ENCODE measurements at places on chromosomes 2 and 18.

DNA sequence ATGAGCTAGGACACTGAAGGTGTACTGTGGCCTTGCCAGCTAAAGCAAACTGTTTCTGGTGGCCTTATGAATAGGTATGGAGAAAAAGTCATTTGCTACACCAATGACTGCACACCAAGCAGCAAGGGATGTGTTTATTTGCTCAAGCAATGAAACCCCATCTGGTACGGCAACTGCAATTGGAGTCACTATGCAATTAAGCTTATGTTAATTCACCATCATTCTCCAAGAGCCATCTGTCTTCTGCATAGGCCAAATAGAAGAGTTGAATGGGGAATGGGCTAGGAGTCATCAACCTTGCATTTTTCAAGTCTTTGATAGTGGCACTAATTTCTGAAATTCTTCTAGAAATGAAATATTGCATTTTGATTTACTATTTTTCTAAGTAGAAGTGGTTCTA lies 372.0 kb downstream of the KCNJ3 start:
- no peak for ATAC-seq

DNA sequence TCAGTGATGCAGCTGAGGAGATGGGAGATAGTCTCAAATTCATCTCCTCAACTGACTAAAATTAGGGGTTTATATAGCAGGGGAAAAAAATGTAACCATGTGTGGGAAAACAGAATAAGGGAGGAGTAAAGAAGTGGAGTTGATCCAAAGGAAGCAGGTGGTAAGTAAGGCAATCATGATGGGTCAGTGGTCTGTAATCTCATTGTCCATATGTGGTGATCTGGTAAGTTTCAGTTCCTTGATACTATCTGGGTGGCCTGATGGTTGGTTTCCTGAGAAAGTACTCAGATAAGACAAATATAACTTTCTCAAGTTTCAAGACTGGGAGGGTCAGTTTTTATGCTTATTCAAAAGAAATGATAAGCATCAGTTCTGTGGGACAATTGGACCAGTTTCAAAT lies 312.3 kb upstream of the KCNJ3 start:
- no peak for ATAC-seq

- peak; percentile 61 for ATAC-seq
These were observed 14.8 kb downstream of the ZAP70 start for GRCh38 chr2:97728091-97728731.

DNA sequence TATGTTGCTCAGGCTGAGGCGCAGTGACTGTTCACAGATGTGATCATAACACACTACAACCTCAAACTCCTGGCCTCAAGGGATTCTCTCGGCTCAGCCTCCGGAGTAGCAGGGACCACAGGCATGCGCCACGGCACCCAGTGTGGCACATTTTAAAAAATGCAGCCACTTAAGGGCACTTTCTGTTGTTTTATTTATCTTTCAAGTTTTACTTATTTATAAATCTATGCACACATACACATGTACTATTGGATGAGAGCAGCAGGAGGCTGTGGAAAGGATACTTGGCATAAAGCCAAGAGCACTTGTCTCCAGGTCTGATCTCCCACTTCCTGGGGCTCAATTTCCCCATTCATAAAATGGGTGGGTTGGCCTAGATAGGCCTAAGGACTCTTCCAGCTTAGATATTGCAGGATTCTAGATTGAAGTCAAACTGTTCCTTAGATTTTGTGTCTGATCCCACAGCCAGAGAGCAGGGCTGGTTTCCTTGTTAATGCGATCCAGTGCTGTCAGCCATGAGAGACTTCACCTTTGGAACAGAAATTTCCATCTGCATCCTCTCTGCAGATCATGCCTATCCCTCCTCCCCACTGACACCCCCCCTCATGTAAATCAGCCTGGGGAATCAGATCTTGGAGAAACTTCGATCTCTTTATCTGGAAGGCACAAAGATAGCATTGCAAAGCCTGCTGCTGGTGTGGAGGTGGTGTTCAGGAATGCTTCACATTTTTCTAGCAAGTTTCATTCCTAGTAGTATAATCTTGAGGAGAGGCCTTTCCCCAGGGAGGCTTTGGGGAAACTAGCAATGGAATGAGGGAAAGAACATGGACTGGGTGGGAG lies 24.7 kb downstream of the PCBP1 start:
- ATAC-seq: no peak

DNA sequence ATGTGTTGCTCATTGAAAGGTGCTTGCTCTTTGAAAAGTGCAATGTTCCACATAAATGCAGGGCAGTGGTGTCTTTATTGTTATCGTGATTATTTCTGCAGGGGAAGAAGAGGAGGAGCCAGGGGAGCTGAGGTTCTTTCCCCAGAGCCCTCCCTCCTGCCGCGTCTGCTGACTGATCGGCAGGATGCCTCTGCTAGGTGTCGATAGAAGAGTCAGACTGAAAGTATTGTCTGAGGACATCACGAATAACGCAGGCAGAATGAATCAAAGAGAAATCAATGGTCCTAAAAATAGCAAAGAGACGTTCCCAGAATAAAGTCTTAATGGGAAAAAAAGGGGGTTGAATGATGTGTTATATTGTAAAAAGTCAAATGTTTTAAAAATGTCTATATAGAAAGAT lies 47.4 kb upstream of the SIX3 start:
- ATAC-seq: peak; percentile 78

DNA sequence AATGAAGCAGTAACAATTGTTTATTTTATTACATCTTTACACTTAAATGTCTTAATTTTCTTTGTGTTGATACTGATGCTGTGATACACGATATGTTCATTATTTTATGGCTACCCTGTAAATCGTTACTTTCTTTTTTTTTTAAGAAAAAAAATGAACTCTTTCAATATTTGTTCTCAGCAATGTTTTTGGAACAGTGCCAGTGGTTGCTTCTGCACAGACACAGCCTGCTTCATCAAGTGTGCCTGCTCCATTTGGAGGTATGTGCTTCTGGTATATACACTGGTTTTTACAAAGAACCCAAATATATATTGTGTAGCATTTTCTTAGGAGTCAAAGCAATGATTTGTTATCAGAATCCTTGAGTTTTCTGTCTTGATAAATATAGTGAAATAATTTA lies 62.2 kb upstream of the SCYGR2 start:
- no peak for ATAC-seq

DNA sequence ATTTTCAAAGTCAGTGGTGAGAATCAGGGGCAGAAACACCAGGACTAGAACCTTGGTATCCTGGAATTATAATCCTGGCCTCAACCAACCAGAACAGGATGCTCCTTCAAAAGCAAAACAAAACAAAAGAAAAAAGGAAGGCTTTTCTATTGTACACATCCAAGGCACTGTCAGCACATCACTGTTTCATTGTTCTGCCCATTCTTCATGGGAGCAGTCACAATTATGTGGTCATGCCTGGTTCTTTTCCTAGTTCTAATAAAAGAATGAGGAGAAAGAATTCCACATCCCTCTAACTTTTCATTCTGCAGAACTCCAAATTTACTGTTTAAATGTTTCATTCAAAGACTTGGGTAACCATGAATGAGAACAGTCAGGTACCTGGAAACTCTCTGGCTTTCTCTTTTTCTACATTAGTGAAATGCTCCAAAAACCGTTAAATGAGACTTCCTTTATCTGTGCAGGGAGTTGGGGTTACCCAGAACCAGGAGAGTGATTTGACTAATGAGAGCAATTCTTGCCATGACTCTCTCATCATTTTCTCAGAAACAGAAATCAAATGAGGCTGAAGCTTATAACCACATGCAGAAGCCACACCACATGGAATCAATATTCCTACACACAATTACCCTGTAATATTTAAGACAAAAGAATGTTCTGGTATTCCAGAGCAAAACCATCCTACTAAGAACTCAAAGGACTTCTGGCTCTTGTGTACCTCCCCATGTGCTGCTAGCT lies 110.9 kb upstream of the CCDC150 start:
- ATAC-seq: no peak

DNA sequence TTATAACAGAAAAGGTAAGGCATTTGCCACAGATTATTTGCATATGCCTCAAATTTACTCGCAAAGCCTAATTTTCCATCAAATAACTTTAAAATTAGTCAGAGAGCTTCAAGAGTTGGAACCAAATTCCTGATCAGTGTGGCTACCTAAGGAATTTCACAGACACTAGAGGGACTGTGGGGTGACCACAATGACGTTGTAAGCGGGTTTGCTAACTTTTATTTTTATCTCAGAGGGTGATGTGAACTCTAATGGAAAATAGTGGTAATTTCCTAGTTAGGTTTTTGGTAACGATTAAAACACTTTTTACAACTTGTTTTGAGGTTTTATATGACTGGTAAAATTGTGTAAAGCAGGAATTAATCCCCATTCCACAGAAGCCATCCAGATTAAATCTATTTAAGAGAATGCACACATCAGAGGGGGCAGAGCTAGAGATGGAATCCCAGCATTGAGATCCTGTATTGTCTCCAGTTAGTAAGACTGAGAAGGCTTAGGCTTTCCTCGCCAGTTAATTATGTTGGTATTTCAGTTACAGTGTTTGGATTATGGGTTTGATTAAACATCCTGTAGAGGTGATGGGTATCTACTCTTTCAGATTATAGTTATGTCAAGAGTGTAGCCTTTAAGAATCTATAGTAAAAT lies 129.0 kb downstream of the GPD2 start:
- no peak for ATAC-seq

DNA sequence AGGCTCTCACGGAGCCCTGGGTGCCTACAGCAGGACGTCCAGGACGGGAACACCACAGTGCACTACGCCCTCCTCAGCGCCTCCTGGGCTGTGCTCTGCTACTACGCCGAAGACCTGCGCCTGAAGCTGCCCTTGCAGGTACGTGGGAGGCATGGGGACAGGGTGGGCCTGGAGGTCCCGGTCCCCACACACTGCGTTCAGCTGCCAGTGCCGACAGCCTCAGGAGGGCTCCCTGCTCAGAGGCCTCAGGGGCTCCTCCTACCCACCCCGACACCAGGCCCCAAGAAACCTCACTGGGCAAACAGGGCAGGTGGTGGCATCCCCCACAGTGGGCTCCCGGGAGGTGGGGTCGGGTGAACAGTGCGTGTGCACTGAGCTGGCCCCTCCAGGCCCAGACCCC lies 10.8 kb downstream of the ANO7 start:
- no peak for ATAC-seq

GRCh38 chr2:583666-584065 lies 93.5 kb downstream of the TMEM18 start:
- no peak for ATAC-seq

DNA sequence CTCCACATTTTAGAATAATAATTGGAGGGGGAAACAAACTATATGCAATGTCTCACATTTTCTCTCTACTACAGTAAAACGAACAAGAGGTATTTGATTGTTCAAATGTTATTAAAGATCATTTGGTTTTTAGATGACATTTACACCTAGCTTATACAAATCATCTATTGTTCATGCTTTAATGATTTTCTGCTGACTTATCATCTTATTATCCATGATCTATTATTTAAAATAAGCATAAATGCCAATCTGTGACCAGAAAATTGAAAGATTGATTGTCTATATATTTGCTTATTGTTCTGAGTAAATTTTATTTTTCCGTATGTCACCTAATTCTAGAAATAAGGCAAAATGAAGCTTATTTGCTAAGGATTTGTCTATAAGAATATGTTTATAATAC lies 537.2 kb downstream of the KCNJ3 start:
- no peak for ATAC-seq

DNA sequence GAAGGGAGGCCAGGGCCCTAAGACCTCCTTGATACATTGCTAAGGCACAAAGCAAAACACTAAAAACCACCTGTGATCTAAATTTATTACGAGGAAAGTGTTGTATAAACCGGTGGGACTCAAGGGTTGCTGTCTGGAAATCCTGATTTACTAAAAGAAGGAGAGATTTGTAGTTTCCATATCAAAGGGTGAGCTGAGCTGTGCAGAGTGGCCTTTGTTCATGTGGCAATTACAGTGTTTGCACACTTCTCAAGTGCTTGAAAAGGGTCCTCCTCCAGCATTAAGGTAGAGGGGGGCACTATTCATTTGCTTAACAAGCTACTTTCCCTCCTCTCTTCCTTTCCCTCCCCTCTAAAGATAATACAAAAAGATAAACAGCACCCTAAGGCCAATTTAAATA lies 30.5 kb upstream of the ITGA4 start:
- ATAC-seq: no peak

GRCh38 chr2:238233625-238234024 lies 6.2 kb downstream of the HES6 start:
- no peak for ATAC-seq

- ATAC-seq: no peak
These were observed 274.6 kb downstream of the ETAA1 start for GRCh38 chr2:67671464-67672450.

GRCh38 chr18:61855449-61856378 lies 37.1 kb downstream of the RNF152 start:
- ATAC-seq: no peak

DNA sequence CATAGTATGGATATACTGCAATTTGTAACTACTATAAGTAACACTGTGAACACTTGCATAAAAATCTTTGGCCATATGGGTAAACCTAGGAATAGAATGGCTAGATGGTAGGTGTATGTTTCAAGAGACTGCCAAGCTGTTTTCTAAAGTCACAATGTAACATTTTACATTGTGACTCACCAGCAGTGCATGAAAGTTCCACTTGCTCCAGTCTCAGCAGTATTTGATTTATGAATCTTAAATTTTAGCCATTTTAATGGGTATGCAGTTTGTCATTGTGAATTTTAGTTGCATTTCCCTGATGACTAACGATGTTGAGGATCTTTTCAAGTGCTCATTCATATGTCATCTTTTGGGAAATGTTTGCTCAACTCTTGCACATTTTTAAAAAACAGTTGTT lies 86.1 kb downstream of the FARSB start:
- no peak for ATAC-seq

DNA sequence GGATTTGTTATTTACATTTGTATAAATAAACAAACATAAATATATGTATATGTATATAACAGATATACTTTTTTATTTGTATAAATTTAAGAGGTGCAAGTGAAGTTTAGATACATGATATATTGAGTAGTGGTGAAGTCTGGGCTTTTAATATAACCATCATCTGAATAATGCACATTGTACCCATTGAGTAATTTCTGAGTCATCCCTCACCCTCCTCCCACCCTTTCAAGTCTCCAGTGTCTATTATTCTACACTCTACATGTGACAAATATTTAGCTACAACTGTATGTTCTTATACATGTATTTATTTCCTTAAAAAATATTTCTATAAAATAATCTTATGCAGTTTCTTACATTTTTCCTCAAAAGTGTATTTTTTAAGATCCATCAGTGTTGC lies 358.7 kb upstream of the TFPI start:
- no peak for ATAC-seq

- no peak for ATAC-seq
These were observed 10.8 kb downstream of the FOSL2 start for GRCh38 chr2:28403370-28403956.

All from activated CD4-positive, CD25-positive, alpha-beta regulatory T cell treated with anti-CD3 and anti-CD28 coated beads, Interleukin-2, amount 50 U/mL, for 24 hours (primary cell).